Stimulated activated CD4-positive, alpha-beta T cell treated with anti-CD3 and anti-CD28 coated beads, TNF-alpha, amount 100 ng/mL, for 24 hours (primary cell): ENCODE measurements at places on chromosomes 13 and 19.

GRCh38 chr19:38635483-38636399 is 11.7 kb upstream of the ACTN4 start:
- DNase-seq = no peak

DNA sequence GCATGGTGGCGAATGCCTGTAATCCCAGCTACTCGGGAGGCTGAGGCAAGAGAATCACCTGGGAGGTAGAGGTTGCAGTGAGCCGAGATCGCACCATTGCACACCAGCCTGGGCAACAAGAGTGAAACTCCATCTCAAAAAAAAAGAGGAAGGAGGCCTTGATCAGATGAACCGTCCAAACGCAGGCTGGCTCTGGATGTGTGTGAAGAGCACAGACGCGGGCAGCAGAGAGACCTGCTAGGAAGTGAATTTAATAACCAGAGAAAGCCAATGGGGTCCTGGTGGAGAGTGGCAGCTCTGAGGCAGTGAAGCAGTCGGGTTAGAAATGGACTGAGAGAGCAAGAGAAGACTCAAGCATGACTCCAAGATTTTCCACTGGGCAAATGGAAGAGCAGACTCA is 136.5 kb downstream of the RNF17 start:
- DNase-seq = no peak

- no peak for DNase-seq
Observed at GRCh38 chr13:108352599-108352998, 83.1 kb downstream of the TNFSF13B start.

DNA sequence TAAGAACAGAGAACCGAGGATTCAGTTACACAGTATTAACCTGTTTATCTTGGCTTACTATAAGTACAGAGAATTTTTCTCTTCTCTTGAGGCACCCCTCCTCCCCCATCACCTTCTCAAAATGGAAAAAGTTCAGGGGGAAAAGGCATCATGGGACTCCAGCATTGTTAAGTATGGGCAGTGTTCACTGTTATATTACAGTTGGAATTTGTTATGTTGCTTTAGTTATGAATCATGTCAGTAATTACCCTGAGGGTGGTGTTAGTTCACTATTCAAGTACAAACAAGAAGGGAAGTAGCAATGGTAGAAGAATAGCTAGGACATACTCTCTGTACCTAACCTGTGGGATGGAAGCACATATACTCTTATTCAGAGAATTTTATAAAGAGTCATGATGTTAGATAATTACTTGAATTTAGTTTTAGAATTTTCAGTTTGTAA is 12.0 kb downstream of the LPAR6 start:
- DNase-seq = no peak

DNA sequence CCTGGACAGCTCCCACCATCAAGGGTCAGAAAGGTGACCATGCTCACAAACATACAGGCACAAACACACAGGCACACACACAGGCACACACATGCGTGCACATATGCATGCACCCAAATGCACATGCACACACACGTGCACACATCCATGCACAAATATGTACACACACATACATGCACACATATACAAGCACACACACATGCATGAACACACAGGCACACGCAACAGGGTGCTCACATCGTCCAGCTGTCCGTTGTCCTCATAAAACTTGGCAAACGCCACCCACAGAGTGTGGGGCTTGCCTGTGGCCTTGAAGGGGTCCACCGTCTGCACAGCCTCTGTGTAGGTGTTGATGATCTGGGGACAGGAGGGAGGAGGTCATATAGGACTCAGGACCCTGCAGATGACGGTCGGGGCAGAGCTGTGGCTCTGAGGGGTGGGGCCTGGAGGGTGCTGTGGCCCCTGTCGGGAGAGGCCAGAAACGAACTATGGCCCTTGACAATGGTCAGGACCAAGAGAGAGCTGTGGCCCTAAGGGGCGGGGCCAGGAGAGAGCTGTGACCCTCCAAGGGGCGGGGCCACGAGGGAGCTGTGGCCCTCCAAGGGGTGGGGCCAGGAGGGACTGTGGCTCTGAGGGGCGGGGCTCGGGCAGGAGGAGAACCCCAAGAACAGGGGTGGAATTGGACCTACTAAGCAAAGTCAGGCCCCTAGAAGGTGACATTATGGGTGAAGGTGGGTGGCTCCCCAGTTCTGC is 6.2 kb downstream of the XAB2 start:
- no peak for DNase-seq

DNA sequence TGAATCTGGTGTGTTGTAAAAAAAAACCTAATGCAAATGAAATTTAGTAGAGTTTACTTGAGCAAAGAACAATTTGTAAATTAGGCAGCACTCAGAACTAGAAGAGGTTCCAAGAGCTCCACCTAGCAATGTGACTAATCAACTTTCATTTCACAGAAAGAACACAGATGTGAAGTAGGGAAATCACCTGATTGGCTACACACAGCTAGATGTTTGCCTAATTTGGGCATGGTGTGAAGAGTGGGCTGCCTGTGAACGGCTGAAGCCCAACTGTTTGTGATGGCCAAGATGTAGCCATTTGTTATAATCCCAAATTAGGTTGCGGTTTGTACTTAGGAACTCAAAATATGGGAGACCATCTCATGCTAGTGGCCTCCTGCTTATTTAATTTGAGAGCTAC is 724.4 kb upstream of the SLITRK5 start:
- no peak for DNase-seq

DNA sequence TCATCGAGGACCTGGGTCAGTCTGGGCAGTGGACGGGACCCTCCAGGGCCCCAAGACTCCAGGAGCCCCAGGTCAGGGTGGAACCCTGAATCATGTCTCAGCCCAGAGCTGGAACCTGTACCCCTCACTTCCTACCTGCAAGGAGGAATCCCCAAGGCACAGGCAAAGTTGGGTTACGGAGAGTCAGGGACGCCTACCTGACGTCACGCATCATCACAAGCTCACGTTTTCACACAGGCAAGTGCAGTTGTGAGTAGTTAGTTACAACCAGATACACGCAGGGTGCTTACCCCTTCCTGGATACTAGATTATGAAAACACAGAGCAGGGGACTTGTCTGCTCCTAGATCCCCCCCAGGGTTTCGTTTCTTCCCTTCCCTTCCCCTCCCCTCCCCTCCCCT is 1.9 kb downstream of the RETN start:
- DNase-seq = no peak

DNA sequence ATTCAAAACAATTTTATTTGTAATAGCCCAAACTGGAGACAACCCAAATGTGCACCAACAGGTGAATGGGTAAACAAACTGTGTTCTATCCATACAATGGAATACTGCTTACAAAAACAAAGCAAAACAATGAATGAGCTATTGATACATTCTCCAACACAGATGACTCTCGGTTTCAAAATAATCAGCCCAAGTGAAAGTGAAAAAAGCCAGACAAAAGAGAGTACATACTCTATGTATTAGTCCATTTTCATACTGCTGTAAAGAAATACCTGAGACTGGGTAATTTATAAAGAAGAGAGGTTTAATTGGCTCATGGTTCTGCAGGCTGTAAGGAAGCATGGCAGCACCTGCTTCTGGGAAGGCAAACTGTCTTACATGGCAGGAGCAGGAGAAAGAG is 65.2 kb upstream of the LRCH1 start:
- no peak for DNase-seq

- no peak for DNase-seq
Observed at GRCh38 chr19:29308977-29309590, 96.1 kb upstream of the UQCRFS1 start.

- peak; percentile 68 for DNase-seq
Observed at GRCh38 chr19:41351339-41352245, 2.1 kb downstream of the TGFB1 start.

GRCh38 chr19:1610579-1610978 is 5.3 kb upstream of the UQCR11 start:
- no peak for DNase-seq

DNA sequence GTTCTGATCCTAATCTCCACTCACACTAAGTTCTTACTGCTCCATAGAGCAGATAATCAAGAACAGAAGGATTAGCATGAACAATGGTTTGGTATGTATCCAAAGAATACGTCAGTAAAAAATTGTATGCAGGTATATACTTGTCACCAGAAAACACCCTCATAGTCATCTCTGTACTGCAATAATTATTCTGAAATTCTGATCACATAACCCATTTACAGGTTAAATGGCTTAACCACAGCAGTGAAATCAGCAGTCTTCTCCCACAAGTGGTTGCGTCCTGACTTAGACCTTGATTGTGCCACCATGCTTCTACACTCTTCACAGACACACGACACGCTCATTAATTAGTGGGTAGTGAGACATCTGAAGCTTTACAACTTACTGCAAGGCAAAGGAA is 50.9 kb downstream of the LNX2 start:
- no peak for DNase-seq

- no peak for DNase-seq
Observed at GRCh38 chr19:2089727-2090053, 6.4 kb downstream of the MOB3A start.

- DNase-seq = no peak
Observed at GRCh38 chr13:20938302-20938701, 35.8 kb upstream of the XPO4 start.

- no peak for DNase-seq
Observed at GRCh38 chr13:59834801-59835200, 328.9 kb downstream of the DIAPH3 start.

GRCh38 chr19:38044267-38045111 is 137.5 kb downstream of the SIPA1L3 start:
- DNase-seq = no peak

- no peak for DNase-seq
Observed at GRCh38 chr13:69458013-69458412, 649.6 kb upstream of the ATXN8OS start.
